Sigmoid colon (tissue), 7 donors: ENCODE measurements at places on chromosomes 4 and X. TPM values are rescaled to one million over a fixed set of nuclear protein-coding genes. Genes with fewer than 3 reads are reported as not detected.

DNA sequence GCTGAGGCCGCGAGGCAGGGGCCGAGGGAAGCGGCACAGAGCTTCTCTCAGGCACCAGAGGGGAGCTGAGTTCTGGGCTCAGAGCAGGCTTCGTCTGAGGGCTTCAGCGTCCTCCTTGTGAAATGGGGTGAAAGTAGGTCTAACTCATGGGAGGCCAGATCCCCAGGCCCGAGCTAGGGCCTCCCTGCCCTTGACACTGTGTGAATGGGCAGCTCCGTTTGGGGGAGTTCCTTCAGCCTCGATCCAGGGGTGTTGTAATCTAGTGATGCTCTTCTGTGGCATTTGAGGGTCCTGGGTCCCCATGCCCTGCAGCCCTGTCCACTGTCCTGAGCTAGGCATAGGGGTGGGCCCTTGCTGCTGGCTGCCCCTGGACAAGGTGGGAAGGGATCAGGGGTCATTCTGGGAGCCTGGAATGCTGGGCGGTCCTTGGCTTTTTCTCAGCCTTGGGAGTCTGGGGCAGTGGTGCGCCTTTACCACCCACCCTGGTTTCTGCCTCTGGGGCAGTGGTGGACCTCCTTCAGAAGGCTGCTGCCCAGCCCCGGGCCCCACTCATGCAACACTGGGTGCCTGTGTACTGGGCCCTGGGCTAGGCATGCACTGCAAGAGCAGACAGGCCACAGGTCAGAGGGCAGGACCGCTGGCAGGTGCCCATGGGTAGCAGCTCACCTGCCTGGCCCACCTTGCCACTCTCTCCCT is 4.1 kb downstream of the SH3BP2 start:
- peak; percentile 55 for DNase-seq

- DNase-seq = no peak
These were observed 11.5 kb upstream of the TBC1D1 start for GRCh38 chr4:37879365-37879764.

GRCh38 chrX:104712515-104712914 is 146.5 kb downstream of the IL1RAPL2 start:
- no peak for DNase-seq

- DNase-seq = peak; percentile 76
These were observed 409.0 kb downstream of the BCOR start for GRCh38 chrX:39688576-39689375.

The FOXR2 gene
- polyA plus RNA-seq = not detected

The CXCR3 gene
- polyA plus RNA-seq = 0.60 TPM

- DNase-seq = no peak
These were observed 8.9 kb upstream of the CD38 start for GRCh38 chr4:15769202-15769601.

- DNase-seq = no peak
These were observed 101.5 kb downstream of the SORBS2 start for GRCh38 chr4:185710487-185710995.

GRCh38 chr4:139919521-139919920 is 234.5 kb downstream of the MAML3 start:
- DNase-seq = no peak

The DCAF16 gene
- polyA plus RNA-seq = 14.0 TPM
